Globus pallidus (tissue), 1 donor: ENCODE measurements at places on chromosomes 16 and 17.

GRCh38 chr17:76462556-76463290, 4.7 kb upstream of the AANAT start:
- no peak for DNase-seq

GRCh38 chr16:74743668-74744299, 30.8 kb downstream of the FA2H start:
- no peak for DNase-seq

GRCh38 chr16:74169687-74170376, 126.8 kb upstream of the PSMD7 start:
- no peak for DNase-seq

DNA sequence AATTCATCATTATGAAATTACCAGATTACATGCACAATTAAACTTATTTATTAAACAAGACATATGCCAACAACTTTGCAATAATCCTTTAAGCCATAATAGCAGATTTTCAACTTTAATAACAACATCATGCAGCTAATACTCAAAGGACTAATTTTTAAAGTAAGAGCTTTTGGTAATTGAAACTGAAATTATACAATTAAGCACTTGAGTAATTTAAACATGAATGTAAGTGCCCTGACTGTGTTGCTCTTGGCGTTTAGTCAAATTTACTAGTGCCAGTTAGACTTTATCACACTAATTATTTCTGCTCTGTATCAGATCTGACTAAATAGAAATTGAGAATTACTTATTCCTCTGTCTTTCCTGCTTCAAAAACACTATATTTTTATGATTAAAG, 46.8 kb upstream of the PSMD7 start:
- DNase-seq, result no peak

DNA sequence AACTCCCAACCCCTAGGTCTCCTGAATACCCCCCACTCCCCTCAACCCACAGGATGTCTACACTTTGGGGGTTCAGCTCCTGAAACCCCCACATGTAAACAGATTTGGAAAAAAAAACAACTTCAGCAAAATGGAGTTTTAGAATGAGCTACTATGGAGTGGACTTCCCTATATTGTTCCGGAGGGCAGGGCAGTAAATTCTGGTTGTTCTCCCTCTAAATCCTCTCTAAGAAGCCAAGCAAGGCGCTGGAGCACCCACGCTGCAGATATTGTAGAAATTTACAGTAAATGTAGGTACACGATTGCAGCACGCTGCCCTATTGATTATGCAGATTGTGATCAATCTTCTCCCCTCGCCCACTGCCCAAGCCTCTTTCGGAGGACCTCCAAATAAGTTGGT, 8.5 kb upstream of the ZFHX3 start:
- DNase-seq, result no peak

GRCh38 chr16:82943371-82943770, 316.6 kb downstream of the CDH13 start:
- no peak for DNase-seq

- no peak for DNase-seq
These were observed 426.3 kb downstream of the SLC39A11 start for GRCh38 chr17:72665852-72666851.

DNA sequence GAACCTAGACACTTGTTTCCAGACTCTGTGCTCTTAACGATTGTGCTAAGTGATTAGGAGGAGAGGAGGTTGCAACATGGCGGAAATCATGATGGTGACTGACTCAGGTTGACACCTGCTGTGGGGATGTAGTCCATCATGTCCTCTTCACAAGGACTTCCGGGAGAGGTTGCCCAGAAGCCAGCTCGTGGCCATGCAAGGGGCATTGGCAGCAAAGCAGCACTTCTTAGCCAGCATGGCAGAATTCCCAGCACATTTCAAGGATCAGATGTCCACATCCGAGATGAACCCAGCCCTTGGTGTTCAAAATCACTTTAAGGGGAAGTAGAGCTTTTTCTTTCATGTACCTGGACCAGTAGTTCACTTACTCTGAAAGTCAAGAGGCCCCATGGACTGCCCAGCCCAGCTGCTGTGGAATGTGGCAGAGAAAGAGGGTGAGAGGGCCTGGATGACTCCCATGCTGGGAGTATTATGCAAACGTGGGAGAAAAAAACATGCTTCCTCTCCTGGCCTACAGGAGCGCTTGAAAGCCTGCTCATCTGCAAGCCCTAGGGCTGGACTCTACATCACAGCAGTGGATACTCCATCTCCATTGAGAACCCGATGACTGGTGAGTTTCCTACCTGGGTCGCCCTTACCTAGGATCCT, 65.5 kb downstream of the IRX6 start:
- no peak for DNase-seq

- no peak for DNase-seq
These were observed 266.4 kb downstream of the MRTFB start for GRCh38 chr16:14337303-14338191.

DNA sequence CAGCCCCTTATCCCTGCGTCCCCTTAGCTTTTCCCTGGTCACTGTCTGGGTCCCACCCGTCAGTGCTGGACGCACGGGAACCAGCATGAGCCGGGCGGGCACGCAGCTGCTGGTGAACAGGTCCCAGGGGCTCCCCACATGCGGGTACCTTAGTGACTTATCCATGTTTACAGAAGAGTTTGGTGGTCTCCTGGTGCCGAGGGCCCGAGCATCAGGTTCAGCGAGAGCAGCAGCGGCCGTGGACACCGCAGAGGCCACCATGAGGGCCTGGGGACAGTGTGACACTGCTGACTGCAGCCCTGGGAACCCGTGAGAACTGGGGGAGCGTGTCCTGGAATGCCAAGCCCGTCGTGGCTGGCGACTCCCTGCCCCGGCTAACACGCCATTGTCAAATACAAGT, 6.5 kb downstream of the CD7 start:
- DNase-seq, result no peak

DNA sequence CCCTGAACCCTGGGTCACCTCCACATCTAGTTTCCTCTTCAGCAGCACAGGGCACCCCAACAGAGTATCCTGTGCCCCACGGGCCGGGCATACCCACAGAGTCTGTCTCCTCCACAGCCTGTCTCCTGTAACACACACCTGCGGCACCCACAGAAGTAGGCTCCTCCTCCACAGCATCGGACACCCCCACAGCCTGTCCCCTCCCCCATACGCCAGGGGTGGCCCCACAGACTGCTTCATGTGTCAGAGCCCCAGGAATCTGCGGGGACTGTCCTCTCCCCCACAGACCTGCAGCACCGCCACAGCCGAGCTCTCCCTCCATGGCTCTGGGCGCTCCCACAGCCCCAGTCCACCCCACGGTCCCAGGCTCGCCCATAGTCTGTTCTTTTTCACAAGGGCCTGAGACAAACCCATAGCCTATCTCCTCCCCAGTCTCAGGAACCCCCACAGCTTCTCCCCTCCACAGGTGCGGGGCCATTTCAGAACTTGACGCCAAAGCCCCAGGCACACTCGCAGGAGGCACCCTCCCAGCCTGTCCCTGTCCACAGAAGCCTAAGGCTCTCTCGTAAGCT, 1.4 kb downstream of the KIAA0753 start:
- DNase-seq, result no peak

DNA sequence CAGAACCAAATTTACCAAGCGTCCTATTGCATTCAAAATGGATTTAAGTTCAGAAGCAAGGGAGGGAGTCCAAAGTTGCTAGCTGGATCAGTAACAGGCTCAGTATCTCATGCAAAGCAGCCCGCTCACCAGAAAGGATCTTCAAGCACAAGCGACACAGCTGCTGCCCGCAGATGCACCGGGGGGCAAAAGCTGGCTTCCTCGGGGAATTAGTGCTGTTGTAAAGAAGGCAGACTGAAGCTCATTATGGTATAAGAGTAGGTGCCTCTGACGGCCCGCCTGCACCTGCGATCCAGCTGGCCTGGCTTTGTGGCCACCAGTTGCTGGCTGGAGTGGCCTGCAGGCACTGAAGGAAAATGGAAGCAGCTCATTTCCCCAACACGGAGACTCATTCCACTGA, 128.4 kb upstream of the RCVRN start:
- peak; percentile 60 for DNase-seq

DNA sequence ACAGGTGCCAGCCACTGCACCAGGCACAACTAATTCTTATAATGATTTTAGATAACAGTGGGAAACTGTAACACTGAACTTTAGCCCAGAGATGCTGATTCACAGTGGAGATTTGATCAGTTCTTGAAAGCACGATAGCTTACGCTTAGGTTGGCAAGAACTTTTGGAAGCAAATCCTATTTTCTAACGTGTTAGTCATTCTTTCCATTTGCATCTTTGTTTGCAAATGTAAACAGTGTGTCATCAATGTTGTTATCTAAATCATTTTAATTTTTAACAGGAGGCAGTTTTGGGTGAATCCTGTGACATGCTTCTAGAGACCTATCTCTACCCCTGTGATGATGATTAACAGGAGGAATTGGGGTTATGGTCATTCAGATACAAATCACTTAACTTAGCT, 35.7 kb upstream of the GNA13 start:
- no peak for DNase-seq

DNA sequence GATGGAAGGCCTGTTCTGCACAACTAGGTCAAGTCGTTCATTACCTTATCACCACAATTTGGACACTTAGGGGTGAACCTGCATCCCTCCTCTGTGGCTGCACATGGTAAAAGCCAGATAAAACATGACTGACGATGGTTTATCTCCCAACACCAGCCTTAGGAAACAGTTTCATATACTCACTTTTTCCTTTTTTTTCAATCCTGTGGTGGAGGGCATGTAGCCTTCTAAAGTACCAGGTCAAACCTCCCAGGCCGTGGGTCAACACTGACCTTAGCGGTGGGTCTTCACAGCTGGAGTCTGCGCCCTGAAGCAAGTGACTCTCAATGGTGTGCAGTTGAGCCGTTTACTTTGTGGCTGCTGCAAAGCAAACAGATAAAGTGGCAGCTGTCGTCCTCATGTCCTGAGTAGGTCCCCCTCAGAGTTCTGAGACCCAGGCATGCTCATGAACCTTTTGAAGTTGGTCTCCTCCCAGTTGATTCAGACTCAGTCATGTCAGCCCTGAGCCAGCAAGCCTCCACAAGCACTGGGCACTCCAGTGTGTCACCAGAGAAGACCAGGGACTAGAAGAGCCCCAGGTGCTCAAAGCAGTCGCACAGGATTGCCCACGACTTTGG, 5.9 kb downstream of the FAHD1 start:
- DNase-seq, result no peak

DNA sequence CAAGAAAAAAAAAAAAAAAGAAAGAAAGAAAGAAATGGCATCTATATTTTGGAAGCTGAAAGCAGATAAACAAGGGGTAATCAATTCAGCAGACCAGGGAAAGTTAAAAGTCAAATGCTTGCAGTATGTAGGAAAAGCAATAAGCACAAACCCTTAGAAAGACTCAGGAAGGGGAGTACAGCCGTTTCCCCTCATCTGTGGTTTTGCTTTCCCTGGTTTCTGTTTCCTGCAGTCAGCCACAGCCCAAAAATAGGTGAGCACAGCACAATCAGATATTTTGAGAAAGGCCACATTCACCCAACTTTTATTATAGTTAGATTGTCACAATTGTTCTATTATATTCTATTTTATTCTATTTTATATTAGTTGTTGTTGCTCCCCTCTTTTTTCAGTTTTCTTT, 14.4 kb upstream of the ALOX12 start:
- DNase-seq, result no peak

DNA sequence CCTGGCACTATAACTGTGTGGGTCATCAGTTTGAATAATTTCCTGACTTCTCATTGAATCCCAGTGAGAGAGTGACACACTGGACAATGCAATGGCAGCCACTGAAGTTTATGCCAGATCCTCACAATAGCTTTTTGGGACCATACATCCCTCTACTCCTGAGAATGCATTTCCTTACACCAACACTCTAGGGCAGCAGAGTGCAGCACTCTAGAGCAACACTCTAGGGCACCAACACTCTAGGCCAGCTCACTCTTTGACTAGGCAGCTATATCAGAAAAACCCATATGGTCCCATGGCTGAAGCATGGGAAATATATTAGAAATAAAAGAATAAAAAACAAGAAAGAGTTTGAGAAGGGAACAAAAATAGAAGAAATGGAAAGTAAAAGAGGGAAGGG, 309.2 kb downstream of the MAP2K6 start:
- DNase-seq, result no peak

- no peak for DNase-seq
These were observed 20.7 kb downstream of the TRAP1 start for GRCh38 chr16:3696425-3697218.

GRCh38 chr16:77937473-77938149, 84.7 kb upstream of the CLEC3A start:
- no peak for DNase-seq

DNA sequence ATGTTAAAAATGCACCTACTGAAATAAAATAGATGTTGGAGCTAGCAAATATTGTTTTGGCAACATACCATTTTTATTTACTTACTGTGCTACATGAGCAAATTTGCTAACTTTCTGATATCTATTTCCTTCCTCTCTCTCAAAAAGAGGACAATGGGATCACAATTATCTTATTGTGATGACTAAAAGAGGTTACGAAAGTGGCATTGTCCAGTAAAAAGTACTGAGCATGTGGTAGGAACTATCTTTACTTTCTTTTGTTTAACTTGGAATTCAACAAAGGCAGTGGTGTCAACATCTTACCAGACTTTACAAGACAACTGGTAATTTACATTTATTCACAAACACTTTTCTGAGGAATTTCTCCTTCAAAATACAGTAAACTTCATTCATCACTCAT, 1542.6 kb upstream of the CDH8 start:
- DNase-seq, result no peak

DNA sequence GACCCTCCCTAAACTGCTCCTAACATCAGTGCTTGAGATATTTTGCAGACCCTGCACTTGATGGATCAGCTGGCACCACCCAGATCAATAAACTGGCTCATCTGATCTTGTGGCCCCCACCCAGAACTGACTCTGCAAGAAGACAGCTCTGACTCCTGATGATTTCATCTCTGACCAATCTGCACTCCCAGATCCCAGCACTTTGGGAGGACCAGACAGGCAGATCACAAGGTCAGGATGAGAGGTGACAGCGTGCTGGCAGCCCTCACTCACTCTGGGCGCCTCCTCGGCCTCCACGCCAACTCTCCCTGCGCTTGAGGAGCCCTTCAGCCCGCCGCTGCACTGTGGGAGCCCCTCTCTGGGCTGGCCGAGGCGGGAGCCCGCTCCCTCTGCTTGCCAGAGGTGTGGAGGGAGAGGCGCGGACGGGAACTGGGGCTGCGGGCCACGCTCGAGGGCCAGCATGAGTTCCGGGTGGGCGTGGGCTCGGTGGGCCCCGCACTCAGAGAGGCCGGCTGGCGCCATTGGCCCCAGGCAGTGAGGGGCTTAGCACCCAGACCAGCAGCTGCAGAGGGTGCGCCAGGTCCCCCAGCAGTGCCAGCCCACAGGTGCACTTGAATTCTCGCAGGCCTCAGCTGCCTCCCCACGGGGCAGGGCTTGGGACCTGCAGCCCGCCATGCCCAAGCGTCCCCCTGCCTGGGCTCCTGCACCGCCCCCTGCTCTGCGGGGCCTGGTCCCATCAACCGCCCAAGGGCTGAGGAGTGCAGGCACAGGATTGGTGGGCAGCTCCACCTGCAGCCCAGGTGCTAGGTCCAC, 2.4 kb upstream of the C16orf54 start:
- no peak for DNase-seq

DNA sequence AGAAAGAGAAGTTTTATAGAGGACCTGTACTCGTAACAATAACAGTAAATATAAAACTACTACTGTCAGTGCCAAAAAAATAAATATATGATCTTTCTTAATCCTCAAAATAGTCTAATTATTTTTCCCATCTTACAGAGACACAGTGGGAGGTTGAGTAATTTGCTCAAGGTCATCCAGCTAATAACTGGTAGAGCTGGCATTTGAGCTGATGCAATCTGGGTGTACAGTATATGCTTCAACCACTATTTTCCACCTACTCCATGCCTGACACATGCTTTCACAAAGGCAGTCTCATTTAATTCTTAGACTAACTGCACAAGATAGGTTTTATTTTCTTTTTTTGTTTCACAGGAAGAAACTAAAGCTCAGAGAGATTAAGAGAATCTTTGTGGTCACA, 33.6 kb downstream of the PIGL start:
- no peak for DNase-seq
